Activated CD4-positive, alpha-beta T cell treated with anti-CD3 and anti-CD28 coated beads for 48 hours (primary cell): ENCODE measurements at places on chromosomes 1 and 21.

- no peak for DNase-seq
Observed at GRCh38 chr1:113652771-113653170, 106.5 kb downstream of the PHTF1 start.

- DNase-seq: peak; percentile 69
Observed at GRCh38 chr1:160862203-160863060, at the start of gene CD244. Gene CD244 (minus strand): TSS chr1:160862887. CDS start chr1:160862677, 210 bp downstream.

- no peak for DNase-seq
Observed at GRCh38 chr1:202117898-202118371, 4.8 kb upstream of the GPR37L1 start.

- DNase-seq: no peak
Observed at GRCh38 chr1:119651133-119651532, 3.1 kb upstream of the ZNF697 start.

GRCh38 chr1:150829751-150830150, 21.7 kb upstream of the CTSK start:
- DNase-seq: no peak

- no peak for DNase-seq
Observed at GRCh38 chr1:194476872-194477271, 1290.5 kb upstream of the B3GALT2 start.

DNA sequence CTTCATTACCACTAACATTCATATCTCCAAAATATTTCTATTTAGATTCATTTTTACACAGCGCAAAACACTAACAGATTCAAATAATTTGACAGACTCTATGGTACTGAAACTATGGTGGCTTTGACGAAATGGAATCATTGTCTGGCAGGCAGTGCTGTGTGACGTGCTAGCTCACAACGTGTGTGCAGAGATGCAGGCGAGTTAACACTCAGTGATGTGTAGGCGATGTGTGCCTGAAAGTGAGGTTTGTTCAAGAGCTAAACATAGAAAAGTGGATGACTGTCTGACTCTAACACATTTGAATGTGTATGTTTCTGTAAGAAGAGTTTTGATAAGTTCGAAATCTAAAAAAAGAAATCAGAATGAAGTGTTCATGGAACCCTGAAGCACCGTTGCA, 97.7 kb downstream of the RYR2 start:
- no peak for DNase-seq

GRCh38 chr1:101435831-101436511, 199.2 kb downstream of the S1PR1 start:
- DNase-seq: no peak

- DNase-seq: no peak
Observed at GRCh38 chr1:206979379-206980043, 9.3 kb upstream of the FCAMR start.

DNA sequence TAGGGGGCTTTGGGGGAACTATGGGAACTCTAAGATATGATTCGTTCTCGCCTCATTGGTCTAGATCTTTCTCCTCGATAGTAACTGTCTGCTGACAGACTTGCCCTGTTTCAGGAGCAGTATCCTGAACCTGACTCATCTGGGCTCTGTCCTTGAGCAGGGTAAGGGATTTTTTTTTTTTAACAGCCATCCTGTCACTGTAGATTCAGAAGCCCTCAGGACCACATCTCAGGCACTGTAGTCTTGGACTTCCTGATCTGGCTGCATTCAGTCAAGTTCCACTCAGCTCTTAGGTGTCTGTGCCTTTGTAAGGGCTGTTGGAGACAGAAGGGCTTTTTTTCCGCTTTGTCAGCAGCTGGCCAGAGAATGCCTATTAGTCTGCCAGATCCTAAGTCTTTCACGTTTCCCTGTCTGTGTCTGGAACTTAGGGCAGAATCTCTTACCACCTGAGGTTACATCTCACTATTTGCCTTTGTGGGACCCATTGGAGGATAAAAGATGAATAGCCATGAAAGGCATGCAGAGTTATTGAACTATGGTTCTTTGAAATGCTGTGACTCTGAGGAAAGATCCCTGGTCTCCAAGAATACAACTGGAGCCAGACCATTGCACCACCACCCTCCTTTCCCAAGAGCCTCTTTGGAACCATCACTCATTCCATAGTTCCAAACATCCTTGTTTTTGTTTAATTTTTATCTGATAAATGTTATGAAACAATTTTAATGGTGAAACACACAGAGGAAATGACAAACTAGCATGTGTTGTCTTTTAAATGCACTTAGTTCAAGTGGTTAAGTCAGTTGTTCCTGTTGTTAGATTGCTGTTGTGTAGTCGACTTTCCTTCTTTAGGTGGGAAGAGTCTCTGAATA, 49.7 kb upstream of the MACF1 start:
- DNase-seq: no peak

- peak; percentile 2 for DNase-seq
Observed at GRCh38 chr21:42841156-42841915, 38.0 kb downstream of the WDR4 start.

GRCh38 chr1:27418326-27419185, 26.1 kb downstream of the GPR3 start:
- DNase-seq: peak; percentile 79

DNA sequence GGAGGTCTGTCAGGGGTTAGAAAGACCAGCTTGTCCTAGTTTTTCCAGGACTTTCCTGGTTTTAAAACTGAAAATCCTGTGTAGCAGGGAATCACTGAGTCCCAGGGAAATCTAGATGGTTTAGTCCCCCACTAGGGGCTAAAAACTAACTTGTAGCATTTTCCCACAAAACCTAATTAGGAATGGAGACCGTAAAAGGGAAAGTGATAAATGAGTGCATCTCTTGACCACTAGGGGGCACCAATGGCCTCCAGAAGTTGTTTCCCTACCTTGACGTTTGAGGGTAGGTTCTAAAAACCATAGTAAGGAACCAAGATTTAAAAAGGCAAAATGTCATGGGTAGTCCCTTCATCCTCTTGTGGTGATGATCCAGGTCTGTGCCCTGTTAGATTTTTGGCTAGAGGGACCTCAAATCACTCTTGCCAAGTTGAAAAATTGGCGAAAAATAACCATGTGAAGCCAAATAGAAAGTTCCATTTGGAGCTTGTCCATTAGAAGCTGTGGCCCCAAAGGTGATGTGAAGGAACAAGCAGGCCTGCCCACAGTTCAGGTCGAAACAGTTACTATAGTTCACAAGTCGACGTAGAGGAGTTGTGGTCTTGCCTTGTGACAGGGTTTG, 24.5 kb downstream of the CLIC6 start:
- DNase-seq: peak; percentile 61

DNA sequence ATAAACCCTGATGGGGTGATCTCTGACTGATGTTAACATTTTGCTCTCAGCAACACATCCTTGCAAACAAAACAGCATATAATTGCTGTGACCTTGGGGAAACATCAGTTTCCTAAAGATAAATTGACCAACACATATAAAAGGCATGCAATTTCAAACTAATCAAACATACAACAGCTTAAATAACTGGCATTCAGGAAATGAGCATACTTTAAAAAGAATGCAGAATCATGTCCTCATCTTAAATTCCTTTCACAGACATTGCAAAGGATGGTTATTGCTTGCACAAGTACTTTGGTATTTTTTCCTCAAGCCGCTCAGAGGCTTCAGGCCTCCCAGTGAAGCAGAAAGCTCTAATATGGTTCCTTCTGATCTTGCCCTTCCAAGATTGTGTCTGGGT, 53.4 kb upstream of the RGS18 start:
- DNase-seq: no peak

GRCh38 chr1:217017165-217017564, 293.9 kb upstream of the ESRRG start:
- DNase-seq: no peak

GRCh38 chr1:26761217-26761616, 26.5 kb upstream of the PIGV start:
- no peak for DNase-seq

DNA sequence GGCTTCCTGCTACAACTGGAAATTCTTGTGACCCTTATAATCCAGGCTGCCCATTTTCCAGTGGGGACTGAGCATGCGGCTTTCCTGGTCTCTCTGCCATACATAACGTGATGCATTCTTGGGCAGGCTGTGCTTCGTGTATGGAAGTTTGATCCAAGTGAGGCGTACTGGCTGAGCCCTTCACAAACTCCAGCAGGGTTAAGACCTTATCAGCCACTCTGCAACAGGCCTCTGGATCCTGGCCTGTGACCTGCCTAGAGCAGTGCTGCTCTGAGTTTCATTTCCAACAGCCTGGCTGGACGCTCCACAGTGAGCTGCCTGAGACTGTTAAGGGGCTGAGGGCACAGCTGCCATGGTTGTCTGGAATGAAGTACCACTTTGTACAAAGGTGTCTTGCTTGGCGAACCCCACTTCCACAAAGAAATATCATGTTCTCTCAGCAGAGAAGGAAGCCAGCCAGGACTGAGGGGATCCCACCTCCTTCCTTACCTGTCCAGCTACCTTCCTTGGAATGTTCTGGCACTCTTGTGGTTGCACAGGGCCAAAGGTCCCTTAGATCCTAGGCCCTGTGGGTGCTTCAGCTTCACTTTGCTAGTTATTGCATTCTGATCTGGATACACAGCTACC, 28.5 kb upstream of the XPR1 start:
- DNase-seq: no peak

- DNase-seq: no peak
Observed at GRCh38 chr1:98482611-98483010, 178.9 kb upstream of the SNX7 start.

DNA sequence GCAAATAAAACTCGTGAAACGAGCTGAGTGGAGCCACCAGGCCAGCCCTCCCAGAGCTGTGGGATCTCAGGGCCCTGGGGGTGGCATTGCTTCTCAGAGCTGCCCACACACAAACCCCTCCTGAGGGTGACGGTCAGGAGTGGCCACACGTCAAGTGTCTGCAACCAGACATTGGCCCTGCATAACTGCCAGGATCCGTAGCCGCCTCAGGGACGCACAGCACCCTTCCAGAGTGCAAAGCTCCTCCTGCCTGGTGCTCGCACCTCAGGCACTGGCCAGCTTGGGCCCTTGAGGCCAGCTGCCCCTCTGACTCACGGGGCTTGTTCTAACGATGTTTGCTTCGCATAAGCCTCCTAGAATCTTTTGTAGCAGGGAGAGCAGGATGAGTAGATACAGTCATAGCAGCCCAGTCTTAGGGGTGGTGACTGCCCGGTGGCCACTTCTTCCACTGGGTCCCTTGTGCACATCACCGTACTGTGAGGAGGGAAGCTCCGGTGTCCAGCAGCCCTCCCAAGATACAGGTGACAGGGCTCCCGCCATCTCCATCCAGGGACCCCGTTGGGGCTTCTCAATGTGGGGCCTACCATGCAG, 5.0 kb downstream of the WNT3A start:
- DNase-seq: no peak

GRCh38 chr1:119674111-119674526, 26.1 kb upstream of the ZNF697 start:
- DNase-seq: no peak

GRCh38 chr21:34078915-34079314, 5.5 kb downstream of the MRPS6 start:
- DNase-seq: peak; percentile 32
